ENCODE measurements at places on chromosomes 2 and 18.

DNA sequence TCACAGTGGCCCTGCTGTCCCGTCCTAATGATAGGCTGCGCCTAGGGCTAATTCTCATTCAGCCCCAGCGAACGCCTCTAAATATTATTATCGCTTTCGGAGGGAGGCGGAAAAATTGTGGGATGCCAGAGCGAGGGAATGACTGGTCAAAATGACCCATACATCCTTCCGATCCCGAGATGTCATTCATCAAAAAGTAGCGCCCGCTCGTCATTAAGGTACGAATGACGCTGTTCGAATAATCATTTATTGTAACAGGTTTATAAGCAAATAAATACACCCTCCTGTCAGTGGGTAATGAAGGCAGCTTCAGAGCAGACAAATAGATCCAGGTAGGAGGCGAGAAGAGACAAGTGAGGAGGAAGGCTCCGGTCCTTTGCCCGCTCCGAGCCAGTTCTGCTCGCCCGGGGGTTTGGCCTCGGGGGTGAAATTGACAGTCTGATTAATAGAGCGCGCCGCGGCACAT, at the start of gene EVX2:
TSS of gene EVX2 (minus strand) at position 167 of the 466 bp plus-strand sequence. CDS start 186 bp downstream, outside the sequence.
- no peak for DNase-seq

GRCh38 chr2:68774569-68775271, 40.1 kb downstream of the ARHGAP25 start:
- peak; percentile 88 for DNase-seq

DNA sequence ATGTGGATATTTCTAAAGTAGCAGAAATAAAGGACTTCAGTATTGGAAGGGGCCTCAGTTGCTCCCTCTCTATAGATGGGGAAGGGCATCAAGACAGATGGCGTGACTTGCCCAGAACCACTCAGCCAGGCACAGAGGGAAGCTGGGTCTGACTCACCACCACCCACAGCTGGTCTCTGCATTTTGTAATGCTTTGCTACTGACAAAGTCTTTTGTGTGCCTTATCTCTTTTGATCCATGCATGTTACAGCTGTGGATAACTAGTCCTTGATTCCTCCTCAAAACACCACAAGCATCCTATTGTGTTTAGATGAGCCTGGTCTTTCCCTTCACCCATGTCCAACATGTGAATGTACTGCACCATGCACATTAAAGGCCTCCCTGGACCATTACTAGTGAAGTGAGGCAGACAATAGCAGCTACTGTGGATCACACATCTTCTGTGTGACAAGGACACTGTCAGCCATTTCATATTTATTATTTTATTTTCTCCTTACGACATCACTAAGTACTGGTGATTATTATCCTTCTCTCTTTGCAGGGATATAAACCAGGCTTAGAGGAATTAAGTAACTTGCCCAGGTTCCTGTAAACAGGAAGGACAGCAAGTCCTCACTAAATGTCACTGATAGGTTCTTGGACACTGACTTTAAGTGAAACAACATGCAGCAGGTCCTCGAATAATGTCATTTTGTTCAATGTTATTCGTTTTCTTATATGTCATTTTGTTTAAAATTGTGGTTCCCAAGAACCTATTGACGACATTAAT, 29.6 kb upstream of the IL37 start:
- peak; percentile 78 for DNase-seq

GRCh38 chr18:7370375-7370774, 139.5 kb downstream of the LRRC30 start:
- no peak for DNase-seq

DNA sequence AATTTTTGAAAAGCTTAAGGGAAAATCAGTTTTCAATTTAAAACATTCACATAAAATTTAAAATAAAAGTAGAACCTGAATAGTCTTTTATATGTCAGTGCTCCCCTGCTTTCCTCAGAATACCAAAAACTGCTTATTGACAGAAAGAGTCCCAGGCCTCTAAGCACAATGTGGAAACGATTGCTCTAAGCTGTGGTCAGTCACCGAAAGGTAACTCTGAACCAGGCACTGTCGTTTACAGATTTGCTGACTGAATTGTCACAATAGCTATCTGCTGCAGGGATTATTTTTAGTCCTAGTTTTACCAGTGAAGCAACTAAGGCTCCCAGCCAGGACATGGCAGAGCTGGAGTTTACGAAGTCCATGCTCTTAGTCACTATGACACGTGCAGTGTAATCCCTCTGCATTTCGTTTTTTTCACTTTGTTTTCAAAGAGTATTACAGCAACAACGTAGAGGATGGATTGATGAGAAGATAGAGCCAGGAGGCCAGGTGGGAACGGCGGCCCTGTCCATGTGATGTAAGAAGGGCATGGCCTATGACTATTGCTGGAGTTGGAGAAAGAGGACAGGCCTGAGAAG, 28.1 kb upstream of the TMEM247 start:
- DNase-seq, result no peak

- DNase-seq, result peak; percentile 50
Measured at GRCh38 chr2:74566754-74567085, 12.2 kb downstream of the DOK1 start.

- peak; percentile 55 for DNase-seq
Measured at GRCh38 chr2:144213797-144214196, 306.1 kb downstream of the ZEB2 start.

DNA sequence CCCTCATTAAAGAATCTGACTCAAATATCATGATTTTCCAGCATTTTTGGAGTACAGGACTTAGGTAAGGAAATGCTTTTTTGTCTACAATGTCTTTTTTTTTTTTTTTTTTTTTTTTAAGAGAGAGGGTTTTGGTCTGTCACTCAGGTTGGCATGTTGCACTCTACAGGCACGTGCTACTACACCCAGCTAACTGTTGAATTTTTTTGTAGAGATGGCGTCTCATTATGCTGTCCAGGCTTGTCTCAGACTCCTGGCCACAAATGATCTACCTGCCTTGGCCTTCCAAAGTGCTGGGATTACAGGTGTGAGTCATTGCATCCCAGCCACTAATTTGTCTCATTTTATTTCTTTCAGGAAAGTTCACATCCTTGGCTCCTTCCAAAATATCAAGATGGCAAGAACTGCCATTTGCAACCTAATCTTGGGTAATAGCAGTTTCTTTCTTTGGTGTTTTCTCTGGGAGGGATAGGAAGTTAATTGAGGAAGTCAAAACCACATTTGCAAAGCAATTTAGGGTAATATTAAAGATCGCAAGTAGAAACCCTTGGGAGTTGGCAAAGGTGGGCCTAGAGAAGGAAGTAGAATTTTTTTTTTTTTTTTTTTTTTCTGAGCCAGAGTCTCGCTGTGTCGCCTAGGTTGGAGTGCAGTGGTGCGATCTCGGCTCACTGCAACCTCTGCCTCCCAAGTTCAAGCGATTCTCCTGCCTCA, 15.5 kb downstream of the PNO1 start:
- no peak for DNase-seq

- no peak for DNase-seq
Measured at GRCh38 chr2:58063641-58064040, 17.0 kb downstream of the VRK2 start.

DNA sequence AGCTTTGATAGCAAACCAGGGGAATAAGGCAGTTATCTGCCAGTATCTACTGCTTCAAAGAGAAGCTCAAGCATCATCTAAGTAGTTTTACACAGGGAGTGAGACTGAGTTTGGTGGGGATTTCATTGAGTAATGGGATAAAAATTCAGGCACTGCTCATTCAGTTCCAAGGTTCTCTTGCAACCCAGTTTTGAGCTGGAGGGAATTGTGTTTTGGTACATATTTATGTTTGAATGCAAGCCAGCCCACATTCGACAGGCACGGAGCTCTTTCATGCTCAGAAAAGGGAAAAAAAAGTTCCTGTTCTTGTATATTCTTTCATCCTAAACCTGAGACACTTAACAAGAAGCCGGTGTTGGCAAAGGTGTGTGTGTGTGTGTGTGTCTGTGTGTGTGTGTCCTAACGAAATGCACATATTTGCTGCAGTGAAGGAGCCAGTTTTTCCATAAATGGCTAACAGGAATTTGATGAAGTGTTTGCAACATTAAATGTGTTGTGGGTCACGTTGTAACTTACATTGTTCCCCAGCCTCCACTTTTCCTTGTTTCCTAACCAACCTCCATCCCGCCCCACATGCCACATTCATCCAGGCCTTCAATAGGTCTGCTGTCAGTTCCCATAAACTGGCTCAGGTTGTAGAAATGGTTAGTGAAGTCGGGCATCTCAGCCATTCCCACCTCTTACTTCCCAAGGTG, 311.1 kb downstream of the TXNL1 start:
- no peak for DNase-seq

DNA sequence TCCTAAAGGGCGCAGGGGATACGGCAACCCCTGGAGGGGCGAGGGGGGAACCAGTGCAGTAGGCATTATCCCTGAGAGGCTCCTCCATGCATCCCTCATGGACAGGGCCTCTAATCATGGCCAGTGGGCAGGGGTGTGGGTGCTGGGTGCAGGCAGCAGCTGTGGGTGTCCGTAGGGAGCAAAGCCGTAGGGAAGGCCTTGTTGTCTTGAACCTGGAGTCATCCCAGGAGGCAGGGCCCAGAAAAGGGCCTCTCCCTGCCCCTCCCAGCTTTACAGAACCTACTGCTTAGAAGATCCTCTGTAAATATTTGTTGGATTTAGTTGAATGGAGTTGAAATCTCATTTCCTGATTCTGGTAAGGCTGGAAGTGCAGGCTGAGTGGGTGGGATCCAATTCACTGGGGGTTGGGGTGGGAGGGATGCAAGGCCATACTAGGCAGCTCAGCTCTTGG, 207.0 kb upstream of the HAAO start:
- DNase-seq, result no peak

Measured in activated CD4-positive, alpha-beta T cell treated with anti-CD3 and anti-CD28 coated beads, Interleukin-10, Interleukin-2, amounts not matched to agents 100 ng/mL and 50 ng/mL, durations not matched to agents 16 hours and 8 hours (primary cell).